Right kidney (tissue), 9 donors: ENCODE measurements at places on chromosomes 5 and 9.
A peak's percentile ranks its signal among the peaks of the same experiment; 100 is the strongest.

DNA sequence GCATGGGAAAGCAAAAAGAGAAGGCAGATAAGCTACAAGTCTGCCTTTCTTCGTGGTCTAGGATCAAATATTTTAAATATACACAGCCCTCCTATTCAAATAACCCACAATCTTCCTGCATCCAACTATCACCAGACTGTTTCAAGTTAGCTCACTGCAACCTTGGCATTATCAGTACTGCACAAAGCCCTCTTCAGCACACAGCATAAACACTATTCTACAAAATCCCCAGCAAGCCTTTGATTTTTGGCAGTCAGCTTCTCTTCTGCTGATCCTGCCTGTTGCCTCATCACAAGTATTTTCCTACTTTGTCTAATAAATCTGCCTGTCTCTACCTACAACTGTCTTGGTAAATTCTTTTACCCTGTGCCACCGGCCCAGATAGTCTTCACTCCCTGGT lies 142.9 kb downstream of the COX7C start:
- DNase-seq, result no peak

GRCh38 chr9:16763946-16764345 lies 106.5 kb downstream of the BNC2 start:
- no peak for DNase-seq

DNA sequence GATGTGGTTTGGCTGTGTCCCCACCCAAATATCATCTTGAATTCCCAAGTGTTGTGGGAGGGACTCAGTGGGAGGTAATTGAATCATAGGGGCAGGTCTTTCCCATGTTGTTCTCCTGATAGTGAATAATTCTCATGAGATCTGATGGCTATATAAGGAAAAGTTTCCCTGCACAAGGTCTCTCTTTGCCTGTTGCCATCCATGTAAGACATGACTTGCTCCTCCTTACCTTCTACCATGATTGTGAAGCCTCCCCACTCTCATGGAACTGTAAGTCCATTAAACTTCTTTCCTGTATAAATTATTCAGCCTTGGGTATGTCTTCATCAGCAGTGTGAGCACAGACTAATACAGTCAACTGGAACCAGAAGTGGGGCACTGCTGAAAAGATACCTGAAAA lies 262.4 kb upstream of the RFX3 start:
- no peak for DNase-seq

- no peak for DNase-seq
These were observed 201.3 kb downstream of the CDK5RAP2 start for GRCh38 chr9:120378680-120379079.

DNA sequence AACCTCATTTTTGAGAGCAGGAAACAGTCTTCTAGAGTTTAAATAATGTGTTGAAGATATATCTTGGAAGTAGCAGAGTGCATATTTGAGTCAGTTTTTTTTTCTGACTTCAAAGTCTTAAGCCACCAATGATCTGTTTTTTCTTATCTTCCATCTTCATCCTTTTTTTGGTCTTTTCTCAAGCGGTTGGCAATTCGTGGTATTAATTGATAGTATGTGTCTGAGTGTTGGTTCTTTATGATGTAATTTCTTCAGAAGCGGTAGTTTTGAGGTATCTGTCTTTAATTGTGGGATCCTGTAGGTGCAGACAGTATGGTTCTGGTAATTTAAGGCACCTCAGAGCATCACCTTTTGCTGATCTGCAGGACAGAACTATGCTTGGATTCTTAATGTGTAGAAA lies 3.9 kb downstream of the CSNK1G3 start:
- DNase-seq, result no peak

- DNase-seq, result no peak
These were observed 270.5 kb downstream of the NFIB start for GRCh38 chr9:14043483-14043882.

DNA sequence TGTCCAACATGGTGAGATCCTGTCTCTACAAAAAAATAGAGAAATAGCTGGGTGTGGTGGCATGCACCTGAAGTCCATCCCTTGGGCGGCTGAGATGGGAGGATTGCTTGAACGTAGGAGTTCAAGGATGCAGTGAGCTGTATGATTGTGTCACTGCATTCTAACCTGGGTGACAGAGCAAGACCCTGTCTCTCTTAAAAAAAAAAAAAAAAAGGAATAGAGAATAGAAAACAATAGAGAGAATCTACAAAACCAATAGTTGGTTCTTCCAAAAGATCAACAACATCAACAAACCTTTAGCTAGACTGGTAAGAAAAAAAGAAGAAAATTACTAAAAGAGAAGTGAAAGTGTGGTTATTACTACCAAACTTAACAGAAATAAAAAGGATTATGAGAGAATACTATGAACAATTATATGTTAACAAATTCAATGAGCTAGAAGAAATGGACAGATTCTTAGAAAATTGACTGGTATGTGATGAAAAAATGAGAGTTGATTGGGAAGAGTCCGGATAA lies 8.1 kb upstream of the SLC38A9 start:
- no peak for DNase-seq

DNA sequence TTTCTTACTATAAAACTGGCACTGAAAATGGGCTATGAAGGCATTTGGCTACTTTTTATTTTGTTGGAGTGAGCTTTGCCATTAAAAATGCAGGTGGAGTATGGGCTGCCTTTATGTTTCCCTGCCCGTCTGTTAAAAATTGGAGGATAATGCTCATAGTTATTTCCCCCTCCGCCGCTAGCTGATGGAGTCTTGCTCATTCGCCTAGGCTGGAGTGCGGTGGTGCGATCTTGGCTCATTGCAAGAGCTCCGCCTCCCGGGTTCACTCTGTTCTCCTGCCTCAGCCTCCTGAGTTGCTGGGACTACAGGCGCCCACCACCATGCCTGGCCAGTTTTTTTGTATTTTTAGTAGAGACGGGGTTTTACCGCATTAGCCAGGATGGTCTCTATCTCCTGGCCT lies 8.6 kb downstream of the G3BP1 start:
- no peak for DNase-seq

GRCh38 chr9:113603048-113603375 lies 139.5 kb downstream of the RGS3 start:
- DNase-seq, result no peak

DNA sequence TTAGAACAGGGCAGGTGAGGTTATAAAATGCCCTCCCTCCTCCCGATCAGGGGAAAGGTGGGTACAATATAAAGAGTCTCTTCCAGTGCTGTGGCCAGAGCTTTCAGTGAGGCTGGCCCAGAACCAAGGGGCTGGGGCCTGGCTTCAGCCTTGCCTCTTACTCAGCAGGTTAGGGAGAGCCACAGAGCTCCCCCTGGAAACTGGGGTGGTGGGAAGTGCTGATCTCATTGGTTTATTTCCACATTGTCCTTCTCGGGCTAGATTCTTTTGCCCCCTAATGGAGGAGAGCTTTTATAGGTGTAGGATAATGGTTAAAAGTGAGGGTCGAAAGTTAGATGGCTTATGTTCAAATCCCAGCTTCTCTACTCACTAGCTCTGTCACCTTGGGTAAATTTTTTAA lies 186.7 kb upstream of the TBC1D2 start:
- DNase-seq, result no peak

GRCh38 chr9:104879555-104880309 lies 48.2 kb downstream of the ABCA1 start:
- no peak for DNase-seq

DNA sequence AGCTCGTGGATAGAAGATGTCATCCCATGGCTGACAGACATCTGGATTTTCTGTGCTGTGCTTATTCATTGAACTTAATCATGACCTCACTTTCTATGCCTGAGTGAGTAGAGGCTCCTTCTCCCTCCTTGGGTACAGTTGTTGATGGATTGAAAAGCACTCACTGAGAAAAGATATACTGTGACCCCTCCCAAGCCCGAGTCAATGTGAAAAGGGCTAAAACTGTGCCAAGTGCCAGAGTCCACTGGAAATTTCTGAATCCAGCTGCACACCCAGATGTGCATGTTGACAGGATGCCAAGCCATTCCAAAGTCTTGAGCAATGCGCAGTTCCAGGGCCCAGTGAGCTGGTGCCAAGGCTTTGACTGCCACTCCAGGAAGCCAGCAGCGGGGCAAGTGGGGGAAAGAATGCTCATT lies 473.0 kb downstream of the NTRK2 start:
- no peak for DNase-seq

GRCh38 chr5:141412854-141413539 lies at the start of gene PCDHGA10:
Gene PCDHGA10, plus strand, starts transcription at chr5:141412987. Its CDS starts 189 bp downstream, at chr5:141413176.
- peak; percentile 31 for DNase-seq

DNA sequence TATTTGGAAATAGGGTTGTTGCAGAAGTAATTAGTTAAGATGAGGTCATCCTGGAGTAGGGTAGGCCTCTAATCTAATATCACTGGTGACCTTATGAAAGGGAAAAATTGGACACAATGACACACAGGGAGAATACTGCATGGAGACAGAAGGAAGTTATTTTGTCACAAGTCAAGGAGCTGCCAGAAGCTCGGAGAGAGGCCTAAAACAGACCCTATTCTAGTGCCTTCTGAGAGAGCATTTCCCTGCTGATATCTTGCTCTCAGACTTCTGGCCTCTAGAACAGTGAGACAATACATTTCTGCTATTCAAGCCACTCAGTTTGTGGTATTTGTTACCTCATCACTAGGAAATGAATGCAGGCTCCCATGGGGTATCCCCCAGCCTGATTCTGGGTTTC lies 332.9 kb downstream of the CSNK1G3 start:
- no peak for DNase-seq

- no peak for DNase-seq
These were observed 90.9 kb downstream of the EQTN start for GRCh38 chr9:27206041-27206440.

- DNase-seq, result no peak
These were observed 91.0 kb upstream of the RETREG1 start for GRCh38 chr5:16707869-16708192.

DNA sequence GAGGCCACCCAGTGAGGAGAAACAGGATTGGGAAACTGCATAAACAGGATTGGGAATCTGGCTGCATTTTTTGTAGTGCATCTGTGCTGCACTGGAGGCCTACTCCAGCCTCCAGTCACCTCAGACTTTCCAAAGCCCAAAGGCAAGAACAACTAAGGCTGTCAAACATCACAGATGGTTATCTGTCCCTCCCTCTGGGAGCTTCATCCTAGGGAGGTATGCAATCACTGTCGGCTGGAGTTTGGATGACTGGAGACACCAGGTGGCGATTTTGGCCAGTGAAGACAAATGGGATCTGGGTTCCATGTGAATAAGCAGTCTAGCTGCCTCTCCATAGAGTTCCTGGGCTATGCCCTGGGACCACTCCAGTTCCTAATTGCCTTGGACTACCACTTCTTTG lies 9.3 kb upstream of the SPINK13 start:
- DNase-seq, result no peak

GRCh38 chr5:140344683-140345423 lies 1.6 kb downstream of the HBEGF start:
- DNase-seq, result no peak

DNA sequence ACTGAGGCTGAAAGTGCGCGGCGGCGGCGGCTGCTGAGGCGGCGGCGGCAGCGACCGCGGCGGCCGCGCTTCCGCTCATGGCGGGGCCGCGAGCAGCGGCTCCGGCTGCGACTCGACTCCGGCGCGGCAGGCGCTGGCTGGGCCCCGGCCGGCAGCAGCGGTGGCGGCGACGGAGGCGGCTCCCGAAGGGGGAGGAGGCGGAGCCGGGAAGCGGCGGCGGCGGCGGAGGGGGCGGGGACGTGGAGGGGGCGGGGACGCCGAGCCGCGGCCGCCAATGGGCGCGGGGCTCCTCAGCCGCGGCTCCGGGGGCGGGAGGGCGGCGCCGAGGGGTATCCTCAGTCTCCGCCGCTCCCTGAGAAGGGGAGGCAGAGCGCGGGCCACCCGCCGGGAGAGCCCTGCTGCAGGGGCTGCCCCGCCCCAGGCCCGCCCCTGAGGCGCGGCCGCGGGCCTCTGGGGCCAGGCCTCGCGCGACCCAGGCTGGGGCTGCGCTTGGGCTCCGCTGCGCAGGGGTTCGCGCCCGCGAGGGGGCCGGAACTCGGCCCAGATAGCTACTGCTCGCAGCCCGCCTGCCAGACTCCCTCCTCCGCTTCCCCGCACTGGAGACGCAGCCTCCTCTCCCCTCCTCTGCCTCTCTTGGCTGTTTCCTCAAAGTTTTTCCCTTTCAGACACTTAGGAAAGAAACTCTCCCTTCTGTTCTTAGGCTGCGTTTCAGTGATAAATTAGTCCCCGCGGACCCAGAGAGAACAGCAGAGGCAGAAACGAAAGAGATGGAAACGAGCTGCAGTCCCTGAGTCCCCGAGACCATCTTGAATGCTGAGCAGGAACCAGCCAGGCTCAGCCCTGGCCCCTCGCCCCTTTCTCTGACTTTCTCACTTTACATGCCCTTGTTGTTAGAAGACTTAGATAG lies 85.0 kb upstream of the MELK start:
- peak; percentile 91 for DNase-seq

- DNase-seq, result no peak
These were observed 194.3 kb downstream of the PALM2AKAP2 start for GRCh38 chr9:109974143-109974917.

DNA sequence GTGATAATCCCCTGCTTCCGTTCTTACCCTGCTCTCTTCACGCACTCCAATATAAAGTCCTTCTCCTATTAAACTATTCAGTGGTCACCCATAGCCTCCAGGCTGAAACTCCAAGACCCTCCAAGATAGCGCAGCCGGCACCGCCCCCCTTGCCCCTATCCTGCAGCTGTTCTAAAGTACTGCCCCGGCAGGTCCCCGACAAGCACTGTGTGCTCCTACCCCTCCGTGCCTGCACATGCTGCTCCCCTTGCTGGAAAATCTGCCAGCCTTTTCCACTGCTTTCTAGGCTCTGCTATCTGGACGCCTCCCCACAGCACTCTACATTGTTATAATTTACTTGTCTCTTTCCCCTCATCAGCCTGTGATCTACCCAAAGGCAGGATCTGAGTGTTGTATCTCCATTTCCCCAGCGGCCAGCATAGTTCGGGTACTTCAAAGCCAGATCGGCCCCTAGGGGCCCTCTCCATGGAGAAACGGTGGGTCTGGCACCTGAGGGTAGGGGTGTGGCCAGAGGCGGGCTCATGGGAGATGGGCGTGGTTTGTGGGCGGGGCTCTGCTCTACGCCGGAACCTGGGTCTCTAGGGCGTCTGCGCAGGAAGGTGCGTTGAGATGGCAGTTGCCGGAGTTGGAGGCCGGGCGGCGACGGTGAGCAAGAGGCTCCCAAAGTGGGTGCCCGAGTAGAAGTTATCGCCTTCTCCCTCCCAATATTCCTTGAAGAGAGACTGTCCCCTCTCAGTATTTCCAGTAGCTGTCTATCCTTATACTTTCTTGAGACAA lies 83.5 kb upstream of the RUSC2 start:
- peak; percentile 39 for DNase-seq

DNA sequence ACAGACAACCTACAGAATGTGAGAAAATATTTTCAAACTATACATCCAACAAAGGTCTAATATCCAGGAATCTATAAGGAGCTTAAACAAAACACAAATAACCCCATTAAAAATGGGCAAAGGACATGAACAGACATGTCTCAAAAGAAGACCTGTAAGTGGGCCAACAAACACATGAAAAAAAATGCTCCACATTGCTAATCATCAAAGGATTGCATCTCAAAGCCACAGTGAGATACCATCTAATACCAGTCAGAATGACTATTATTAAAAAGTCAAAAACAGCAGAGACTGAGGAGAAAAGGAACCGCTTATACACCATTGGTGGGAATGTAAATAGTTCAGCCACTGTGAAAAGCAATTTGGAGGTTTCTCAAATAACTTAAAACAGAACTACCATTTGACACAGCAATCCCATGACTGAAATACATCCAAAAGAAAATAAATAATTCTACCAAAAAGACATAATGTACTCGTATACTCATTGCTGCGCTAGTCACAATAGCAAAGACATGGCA lies 39.1 kb upstream of the C5orf63 start:
- no peak for DNase-seq

GRCh38 chr9:122402403-122402871 lies 31.6 kb downstream of the PTGS1 start:
- no peak for DNase-seq

GRCh38 chr5:121292664-121293063 lies 559.0 kb upstream of the FTMT start:
- DNase-seq, result no peak
